ENCODE measurements at places on chromosomes 5 and 9.
A peak's percentile ranks its signal among the peaks of the same experiment; 100 is the strongest.

DNA sequence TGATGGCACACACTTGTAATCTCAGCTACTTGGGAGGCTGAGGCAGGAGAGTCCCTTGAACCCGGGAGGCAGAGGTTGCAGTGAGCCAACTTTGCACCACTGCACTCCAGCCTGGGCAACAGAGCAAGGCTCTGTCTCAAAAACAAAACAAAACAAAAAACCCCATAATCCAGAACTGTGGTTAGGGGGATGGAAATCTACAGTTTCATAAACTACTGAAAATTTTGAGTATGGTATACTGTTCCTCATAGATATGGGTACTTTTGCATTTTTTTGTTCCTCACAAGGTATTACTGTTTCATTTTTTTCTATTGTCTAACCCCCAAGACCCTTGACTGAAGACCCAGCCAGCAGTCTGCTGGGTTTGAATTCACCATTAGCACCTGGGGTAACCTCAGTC lies 52.2 kb upstream of the MAP3K1 start:
- DNase-seq = no peak

DNA sequence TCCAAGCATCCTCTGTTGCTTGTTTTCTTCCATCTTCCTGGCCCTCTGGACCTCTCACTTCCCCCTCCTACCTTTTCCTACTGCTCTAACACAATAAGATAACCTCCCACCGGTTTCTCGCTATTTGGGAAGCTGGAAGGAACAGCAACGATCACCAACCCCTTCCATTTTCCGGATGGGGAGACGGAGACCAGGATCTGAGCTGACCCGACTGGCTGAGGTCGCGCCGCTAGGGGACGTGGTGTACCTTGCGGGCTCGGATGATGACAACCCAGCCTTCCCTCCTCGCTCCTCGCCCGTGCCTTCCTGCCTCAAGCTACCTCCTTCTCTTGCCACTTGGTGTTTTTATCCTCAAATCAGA lies 1.9 kb downstream of the LPAR1 start:
- DNase-seq = peak; percentile 84

- no peak for DNase-seq
Observed at GRCh38 chr9:36868586-36869282, 165.3 kb downstream of the PAX5 start.

GRCh38 chr5:138738399-138738798 lies 14.8 kb upstream of the CTNNA1 start:
- DNase-seq = no peak

- peak; percentile 46 for DNase-seq
Observed at GRCh38 chr5:165616490-165617405, 2111.3 kb downstream of the MAT2B start.

- no peak for DNase-seq
Observed at GRCh38 chr5:176908675-176909368, 9.7 kb upstream of the HK3 start.

GRCh38 chr5:174798551-174798951 lies 74.2 kb downstream of the MSX2 start:
- DNase-seq = no peak

- no peak for DNase-seq
Observed at GRCh38 chr9:104882086-104882485, 45.9 kb downstream of the ABCA1 start.

- DNase-seq = no peak
Observed at GRCh38 chr5:88452820-88453219, 184.2 kb upstream of the TMEM161B start.

DNA sequence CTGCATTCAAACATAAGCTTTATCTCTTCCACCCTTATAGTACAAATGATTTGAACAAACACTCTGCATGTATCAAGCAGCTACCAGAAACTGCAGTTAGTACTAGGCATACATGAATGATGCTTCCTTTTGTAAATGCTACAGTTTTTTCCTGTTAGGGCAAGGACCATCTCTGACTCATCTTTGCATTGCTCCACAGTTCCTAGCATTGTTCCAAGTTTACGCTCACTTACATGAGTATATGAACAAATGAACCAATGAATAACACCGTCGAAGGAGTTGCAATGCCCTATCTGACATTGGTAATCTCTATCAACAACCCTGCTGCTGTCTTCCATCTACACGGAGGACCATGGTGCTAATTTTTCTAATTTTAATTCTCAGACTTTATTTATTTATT lies 2.1 kb upstream of the ALDH7A1 start:
- DNase-seq = no peak

DNA sequence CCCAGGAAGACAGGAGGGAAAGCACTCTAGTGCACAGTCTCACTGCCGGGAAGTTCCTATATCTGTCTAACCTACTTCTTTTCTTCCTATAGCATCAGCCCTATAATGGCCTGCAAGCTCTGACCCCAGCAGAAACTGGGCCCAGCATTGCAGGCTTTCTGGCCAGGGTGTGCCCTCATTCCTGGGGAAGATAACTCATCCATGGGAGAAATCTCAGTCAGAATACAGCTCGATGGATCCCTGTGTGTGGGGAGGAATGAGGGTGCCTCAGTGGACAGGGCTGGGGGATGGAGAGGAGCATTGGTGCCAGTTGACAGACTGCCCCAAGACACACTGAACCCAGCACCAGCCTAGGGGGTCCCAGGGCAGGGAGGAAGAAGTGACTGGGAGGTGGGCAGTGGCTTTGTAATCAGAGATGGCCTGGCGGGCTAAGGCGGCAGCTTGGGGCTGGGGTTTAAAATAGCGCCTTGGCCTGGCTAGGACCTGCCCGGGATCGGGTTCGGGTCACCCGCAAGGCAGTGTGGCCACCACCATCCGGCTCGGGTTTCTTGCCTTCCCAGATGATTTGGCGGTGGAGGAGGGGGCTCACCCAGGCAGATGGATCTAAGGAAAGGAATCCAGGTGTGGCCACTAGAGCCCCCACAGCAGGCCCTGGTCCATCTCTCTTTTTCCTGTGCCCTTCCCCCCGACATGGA lies 7.6 kb upstream of the CXXC5 start:
- DNase-seq = no peak

DNA sequence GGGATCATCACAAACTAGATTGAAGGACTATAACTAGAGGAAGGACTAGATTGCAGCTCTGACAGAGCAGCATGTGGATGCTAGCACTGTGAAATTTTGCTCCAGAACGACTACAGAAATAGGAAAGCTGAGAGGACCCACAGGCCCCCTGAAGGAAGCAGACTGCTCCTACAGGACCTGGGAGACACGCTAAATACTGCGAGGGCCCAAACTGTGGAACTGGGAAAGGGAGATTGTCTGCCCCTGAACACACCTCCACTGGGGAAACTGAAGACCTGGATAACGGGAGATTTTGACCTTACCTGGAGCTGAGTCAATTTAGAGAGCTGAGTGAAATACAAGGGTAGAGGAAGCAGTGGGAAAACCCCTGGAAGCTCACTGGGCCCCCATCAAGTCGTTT lies 19.2 kb downstream of the TRIM36 start:
- DNase-seq = no peak

- DNase-seq = no peak
Observed at GRCh38 chr5:85843535-85843934, 774.2 kb upstream of the COX7C start.

DNA sequence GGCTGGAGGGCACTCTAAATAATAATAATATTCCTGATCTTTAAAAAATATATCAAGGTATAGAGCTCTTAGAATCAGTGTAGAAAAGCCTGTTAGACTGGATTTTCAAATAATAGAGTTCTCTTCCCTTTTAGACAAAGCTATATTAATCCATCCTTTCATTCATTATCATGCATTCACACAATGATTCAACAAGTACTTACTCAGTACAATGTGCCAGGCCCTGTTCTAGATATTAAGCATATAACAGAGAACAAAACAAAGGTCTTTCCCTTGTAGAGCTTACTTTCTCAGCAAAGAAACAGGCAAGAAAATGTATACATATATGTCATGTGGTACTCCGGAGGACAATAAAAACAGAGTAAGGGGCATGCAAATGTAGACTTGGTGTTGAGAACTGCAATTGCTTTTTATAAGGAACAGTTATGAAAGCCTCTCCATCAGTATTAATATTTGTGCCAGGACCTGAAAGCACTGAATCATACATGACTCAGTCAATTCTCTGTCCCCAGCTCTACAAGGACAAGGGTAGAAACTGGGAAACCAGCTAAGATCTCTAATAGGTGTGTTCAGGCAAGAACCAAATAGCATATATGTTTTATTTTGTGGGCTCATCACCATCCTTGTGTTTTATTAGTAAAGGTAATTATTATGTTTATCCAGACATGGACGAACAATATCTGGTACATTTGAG lies 72.2 kb downstream of the PIP5K1B start:
- no peak for DNase-seq

DNA sequence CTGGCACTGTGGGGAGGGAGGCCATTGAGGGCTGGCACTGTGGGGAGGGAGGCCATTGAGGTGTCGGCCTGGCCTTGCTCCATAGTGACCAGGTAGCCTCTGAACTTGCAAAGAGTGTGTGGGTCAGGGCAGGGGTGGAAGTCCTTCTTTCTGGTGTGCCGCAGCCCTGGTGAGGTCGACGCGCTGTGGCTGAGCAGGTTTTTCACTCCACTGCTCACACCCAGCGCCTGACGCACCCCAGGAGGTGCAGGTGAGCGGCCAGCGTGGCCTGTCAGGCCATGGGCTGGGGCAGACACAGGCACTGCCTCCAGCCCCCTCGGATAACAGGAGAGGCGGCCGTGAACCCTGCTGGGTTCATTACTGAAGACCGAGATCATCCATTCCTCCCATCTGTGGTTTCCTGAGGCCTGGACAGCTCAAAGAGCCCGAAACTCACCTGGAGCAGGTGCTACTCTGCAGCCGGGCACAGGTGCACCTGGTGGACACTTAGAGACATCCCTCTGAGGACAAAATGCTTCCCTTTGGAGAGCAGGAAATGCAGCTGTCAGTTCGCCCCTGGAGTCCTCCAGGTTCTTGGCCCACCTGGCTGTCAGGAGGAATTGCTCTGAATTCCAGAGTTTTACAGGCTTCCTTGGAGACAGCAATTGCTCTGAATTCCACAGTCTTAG lies 32.4 kb downstream of the LHX3 start:
- no peak for DNase-seq

DNA sequence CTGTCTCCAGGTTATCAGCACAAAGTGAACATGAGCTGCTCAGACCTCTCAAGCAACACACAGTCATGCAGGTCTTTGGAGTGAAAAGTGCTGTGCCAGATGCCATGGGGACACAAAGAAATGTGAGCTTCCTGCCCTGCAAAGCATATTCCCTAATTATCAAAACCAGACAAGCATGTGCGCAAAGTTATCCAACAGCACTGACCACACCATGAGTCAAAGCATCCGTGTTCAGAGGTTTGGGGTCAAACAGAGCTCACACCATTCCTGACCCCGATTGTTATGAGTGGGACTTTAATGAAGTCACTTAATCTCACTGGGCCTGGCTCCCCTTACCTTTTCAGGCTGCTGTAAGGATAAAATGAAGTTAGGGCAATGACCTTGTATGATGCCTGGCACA lies 138.5 kb downstream of the SLIT3 start:
- DNase-seq = no peak

DNA sequence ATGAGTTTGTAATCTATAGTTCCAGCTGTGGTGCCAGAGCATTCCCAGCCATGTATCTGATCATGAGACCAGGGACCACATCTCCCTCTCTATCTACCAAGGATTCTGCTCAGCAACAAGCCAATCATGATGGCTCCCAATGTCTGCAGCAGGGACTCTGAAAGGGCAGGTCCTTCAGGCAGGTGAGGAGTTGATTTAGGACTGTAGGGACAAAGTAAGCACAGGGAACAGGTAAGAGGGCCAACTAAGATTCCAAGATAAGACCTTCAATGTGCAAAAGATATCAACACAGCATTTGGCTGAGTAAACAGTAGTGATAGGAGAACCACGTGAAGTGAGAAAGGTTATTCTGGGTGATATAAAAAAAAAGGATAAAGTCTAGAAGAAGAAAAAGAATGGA lies 8.5 kb downstream of the XPA start:
- DNase-seq = no peak

- no peak for DNase-seq
Observed at GRCh38 chr5:115402092-115402491, 105.6 kb upstream of the CCDC112 start.

GRCh38 chr9:127697575-127697974 lies 9.2 kb upstream of the CFAP157 start:
- DNase-seq = no peak

DNA sequence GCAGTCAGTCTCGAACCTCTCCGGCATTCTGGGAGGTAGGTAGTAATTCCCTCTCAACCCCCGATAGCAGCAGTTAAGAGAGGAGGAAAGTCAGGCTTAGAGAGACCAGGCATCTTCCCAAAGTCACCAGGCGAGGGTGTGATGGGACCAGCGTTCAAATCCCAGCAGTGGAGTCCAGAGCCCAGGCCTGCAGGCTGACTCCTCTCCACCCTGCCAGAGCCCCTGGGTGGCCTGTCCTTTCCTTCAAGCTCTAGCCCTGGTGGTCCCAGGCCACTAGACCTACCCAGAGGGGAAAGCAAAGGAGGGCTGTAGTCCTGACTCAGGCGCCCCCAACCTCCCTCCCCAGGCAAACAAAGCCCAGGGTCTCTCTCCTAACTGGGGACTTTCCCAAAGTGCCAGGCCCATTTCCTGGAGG lies 4.2 kb upstream of the NR5A1 start:
- no peak for DNase-seq

DNA sequence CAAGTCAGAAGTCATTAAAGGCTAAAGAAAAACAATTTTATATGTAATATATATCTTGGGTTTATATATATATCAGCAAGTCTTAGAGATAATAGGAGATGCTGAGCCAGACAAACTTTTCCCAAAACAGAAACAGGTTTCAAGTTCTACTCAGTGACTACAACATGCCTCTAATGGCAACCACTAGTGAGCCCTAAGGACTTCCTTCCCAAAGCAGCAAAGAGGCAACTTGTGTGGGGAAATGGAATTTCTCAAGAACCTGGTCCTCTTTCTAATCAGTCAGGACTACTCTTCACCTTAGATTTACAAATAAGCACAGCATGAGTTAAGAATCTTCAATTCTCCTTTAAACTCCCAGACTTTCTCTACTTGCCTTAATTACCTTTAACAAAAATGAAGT lies 17.6 kb downstream of the RNF38 start:
- no peak for DNase-seq

DNA sequence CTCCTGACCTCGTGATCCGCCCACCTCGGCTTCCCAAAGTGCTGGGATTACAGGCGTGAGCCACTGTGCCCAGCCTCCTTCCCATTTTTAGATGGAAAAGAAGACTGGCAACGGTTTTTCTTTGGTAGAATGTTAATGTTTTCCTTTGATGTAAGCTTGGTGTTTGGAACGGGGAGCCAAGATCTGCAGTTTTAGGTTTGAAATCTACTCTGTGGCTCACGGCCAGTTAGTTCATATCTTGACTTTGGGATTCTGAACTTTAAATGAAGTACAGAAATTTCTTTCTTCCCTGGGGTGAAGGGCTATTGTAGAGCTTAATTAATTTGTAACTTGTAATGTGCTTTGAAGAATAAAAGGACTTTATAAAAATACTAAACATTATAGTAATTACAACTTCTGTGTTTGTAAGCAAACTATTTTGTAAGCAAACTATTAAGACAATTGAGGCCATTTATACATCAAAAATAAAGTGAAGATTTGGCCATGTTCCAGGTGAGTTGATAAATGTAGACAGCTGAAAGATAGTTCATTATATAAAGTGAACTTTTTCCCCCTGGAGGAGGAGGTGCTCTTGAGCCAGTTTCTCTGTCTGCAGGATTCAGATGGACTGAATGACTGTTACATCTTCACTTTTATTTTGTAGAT lies 117.1 kb upstream of the TUT7 start:
- no peak for DNase-seq

GRCh38 chr5:39073767-39074016 lies 507 bp downstream of the RICTOR start:
- DNase-seq = no peak

- no peak for DNase-seq
Observed at GRCh38 chr9:114771889-114772288, 34.0 kb downstream of the TNFSF15 start.
